NCI-H2081 treated with DMSO at 0.1 percent for 48 hours (cell line): ENCODE measurements at places on chromosomes 2 and 18.

GRCh38 chr2:28095622-28096021 lies 205.1 kb downstream of the BABAM2 start:
- DNase-seq: no peak

DNA sequence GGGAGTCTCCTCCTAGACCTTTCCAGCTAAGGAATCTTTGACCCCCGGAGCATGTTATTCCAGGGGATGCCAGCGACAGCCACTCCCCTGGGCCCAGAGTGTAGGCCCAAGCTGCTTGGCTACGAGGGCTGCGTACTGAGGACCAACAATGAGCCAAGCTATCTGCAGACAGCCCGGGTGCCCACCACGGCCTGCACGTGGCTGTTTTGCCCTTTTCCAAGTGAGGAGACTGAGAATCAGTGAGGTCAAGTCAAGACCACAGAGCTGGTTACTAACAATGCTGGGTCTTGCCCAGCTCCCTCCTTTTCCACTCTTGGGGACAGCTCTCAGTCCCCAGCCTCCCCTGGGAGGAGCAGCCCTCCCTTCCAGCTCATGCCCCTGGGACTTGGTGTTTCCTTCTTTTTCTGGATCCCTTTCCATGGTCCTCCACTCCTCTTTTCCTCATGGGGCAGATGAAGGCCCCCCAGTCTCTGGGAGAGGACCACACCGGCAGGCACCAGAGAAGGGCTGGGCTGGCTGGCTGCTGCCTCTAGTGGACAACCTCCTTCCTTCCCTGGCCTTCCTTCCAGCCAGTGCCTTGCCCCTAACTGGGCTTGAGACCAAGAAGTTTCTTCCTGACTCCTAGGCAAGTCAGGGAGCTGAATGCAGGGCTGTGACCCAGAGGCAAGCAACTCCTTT lies 550 bp upstream of the MALL start:
- no peak for DNase-seq

GRCh38 chr2:216392018-216392562 lies 19.8 kb upstream of the MARCHF4 start:
- no peak for DNase-seq

DNA sequence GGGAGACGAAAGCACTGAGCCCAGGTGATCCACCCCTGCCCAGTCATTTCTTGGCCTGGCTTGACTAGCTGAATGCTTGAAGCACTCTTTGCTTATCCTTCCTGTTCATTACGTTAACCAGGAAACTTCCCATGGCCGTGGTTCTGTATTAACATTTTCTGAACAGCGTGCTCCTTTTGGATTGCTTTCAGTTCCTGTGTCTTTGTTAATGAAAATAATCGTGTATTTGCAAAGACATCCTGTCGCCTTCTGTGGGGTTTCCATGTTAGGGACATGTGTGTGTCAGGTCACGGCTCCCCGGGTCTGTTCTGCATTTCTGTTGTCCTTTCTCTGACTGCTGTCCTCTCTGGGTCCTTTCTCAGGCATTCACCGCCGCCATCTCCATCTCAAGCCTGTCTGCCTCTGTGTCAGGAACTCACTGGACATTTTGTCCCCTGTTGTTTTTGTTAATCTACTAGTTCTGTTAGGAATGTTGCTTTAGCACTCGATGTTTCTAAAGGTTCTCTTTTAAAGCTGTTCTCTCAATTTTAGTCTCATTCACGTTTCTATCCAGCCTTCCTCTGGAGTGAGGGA lies 434.1 kb upstream of the HS6ST1 start:
- DNase-seq: no peak

- DNase-seq: no peak
These were observed 20.1 kb downstream of the DSEL start for GRCh38 chr18:67496469-67496868.

DNA sequence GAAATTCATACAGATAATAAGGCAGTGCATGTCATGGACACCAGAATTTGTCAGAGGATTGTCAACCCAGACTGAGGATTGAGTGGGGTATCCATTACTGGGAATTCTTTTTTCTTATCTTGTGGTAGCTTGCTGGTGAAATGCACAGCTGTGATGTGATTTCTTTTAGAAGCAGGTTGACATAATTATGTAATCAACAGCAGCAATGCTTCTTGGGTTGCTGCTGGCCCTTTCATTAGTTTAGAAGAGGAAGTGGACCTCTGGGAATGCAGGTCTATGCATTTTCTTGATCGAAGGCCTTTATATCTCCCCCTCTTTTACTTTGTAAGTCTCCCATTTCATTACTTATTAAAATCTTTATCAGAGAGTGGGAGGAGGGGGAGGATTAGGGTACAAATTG lies 319.9 kb downstream of the AGPS start:
- DNase-seq: no peak

- no peak for DNase-seq
These were observed 76.1 kb upstream of the ALKAL2 start for GRCh38 chr2:363824-364470.

DNA sequence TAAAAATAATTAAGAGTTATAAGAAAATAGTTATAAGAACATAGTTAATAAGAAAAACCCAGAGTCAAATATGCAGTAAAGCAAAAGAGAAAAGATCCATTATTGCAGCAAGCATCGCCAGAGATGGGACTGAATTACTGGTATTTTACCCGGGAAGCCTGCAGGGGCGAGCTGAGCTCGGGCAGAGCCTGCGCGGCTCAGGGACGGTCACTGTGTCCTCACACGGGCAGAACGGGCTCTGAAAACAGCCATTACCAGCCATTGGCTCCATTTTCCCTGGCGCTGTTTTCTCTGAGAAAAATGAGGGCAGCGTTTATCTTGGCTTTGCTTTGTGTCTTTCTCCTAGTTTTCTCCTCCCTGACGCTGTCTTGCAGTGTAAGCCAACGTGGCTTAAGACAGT lies 95.3 kb upstream of the ALKAL2 start:
- no peak for DNase-seq

GRCh38 chr18:35193316-35193715 lies 47.5 kb upstream of the ZNF397 start:
- no peak for DNase-seq

DNA sequence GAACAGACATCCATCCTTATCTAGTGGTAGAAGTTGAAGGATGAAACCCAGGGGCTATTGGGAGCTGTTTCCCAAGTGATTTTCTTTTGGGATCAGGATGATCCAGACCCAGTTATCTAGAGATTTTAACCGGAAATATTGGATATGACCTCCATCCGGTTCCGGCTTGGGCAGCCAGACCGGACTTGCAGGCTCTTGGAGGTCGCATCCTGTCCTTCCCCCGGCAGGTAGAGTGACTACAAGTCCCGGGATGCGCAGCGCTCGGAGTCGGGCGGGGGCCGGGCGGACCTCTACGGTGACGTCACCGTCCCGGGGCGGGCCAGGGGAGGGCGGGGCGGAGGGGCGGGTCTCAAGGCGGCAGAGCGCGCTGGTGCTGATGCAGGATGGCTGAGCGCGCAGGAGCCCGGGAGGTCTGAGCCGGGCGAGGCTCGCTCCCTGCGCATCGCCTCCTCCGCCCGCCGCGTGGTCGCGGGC lies at the start of gene KIF5C:
TSS of gene KIF5C (plus strand) at position 360 of the 474 bp plus-strand sequence. CDS start 391 bp downstream, outside the sequence.
- peak; percentile 57 for DNase-seq

GRCh38 chr18:47283476-47283875 lies 32.0 kb upstream of the SKOR2 start:
- no peak for DNase-seq

DNA sequence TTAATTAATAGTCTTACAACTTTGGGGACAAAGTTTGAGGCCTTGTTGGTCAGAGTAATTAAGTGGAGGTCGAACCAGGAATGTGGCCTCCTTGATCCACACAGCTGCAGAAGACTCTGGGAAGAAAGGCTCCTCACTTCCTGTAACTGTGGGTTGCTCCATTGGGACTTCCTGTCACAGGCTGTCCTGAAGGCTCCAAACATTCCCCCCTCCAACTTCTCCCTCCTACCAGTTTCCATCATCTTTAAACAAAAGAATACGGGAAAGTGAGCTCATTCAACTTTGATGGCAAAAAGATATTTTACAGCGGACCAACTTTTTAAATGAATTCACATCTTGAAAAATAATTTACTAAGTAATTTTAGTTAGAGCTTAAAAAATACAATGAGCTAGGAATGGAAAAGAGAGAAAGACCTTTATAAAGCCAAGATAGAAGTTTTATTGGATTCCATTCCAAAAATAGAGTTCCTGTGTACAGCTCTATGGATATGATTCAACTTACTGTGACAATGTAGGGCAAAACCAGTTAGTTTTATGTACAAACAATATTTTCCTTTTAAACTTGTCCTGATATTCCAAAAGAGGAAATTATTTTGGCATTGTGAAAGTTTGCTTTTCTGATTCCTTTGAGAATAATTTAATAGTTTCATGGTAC lies 212.0 kb upstream of the NABP1 start:
- DNase-seq: no peak

GRCh38 chr2:112634153-112634873 lies 11.4 kb upstream of the SLC20A1 start:
- no peak for DNase-seq

GRCh38 chr2:80326214-80326613 lies 21.7 kb upstream of the LRRTM1 start:
- no peak for DNase-seq

- no peak for DNase-seq
These were observed 14.2 kb upstream of the L3MBTL4 start for GRCh38 chr18:6428851-6429395.

GRCh38 chr2:65678779-65679391 lies 246.5 kb upstream of the SPRED2 start:
- DNase-seq: no peak

DNA sequence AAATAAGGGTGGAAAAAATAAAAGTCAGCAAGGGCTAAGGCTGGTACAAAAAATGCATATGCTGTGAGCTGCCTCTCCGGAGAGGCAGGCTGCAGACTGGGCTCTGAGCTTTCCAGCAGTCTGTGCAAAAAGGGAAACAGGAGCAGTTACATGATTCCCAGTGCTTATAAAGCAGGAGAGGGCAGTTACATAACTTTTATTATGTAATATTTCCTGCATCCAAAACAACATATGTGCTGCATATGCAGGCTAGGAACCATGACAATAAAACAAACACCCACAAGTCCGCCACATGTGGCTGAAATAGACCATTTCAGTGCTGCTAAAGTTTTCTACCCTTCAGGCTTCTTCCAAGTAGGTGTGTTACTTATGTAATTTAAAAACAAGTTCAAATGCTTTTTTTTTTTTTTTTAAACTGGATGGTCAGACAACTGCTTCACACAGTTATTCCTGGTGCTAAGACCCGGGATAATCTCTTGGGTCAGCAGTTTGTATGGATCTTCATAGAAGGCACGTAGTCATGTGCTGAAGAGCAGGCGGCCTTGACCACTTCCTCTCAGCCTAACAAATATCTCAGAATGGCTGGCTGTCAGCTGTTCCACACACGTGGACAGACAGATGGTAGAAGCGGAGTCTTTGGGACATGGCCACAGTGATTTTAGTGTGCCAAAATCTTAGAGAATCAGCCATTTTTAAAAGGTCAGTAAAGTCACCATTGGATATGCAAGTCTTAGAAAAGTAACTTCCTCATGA lies 43.5 kb downstream of the ARMC9 start:
- DNase-seq: no peak

GRCh38 chr2:88176352-88176984 lies 6.3 kb downstream of the THNSL2 start:
- DNase-seq: no peak

- no peak for DNase-seq
These were observed 281.6 kb upstream of the RGPD4 start for GRCh38 chr2:107545066-107545465.

DNA sequence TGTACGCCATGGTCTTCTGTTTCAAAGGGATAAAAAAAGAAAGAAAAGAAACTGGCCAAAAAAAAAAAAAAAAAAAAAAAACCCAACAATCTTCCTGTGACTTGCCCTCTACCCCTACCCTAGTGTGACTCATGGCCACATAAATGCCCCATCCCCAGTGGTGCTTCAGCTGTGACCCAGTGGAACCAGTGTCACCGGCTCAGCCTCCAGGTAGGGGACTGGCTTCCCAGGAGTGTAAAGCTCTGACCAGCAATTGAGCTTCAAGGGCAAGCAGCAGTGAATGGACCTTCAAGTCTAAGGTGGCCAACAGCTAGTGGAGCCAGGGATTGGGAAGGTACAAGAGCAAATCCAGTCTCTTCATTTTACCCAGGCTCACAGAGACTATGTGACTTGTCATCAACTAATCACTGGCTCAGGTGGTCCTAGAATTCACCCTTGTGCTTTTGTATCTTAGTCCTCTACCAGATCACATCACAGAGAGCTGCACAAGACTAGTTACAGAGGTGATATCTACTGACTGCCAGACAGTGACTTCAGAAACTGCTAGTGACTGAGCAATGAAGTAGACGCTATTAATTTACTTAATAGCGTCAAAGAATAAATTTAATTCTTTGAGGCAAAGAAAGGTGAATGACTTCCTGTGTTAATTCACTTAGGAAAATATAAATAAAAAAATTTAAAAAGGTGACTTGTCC lies 1.3 kb upstream of the TGFBRAP1 start:
- DNase-seq: no peak

DNA sequence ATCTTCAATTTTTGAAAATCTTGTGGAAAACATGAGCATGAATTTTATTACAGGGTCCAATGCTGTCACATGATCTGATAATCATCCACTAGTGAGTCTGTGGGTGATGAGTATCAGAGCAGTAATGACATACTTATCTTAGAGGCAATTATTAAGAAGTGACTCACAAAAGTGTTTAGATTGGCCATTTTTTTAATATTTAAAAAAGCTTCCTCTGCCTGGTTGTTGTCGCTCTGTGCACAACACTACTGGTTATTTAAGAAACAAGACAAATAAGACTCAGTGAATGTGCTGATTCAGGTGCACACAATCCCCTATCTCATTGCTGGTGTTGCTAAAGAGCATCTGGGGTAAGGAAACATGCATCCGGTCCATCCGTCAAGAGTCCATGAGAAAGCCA lies 665.8 kb upstream of the ZEB2 start:
- DNase-seq: no peak

GRCh38 chr2:201907563-201907881 lies 101.2 kb downstream of the CDK15 start:
- DNase-seq: no peak

DNA sequence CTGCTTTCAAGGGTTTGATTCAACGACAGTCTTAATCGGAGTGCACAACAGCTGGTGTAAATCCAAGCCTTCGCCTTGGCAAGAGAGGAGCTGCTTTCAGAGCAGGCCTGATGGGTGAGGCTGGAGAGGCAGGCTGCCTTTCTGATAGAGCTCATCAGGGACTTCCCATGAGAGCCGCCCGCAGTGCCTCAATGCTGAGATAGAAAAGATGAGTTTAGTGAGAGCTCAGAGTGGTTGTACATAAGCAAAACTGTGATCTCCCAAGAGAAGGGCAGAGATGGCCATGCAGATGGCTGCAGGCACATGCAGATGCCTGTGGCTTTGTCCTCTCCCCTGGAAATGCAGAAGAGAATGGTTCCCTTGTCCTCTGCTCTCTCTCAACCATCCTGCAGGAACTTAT lies 122.1 kb downstream of the ARL4C start:
- DNase-seq: no peak

DNA sequence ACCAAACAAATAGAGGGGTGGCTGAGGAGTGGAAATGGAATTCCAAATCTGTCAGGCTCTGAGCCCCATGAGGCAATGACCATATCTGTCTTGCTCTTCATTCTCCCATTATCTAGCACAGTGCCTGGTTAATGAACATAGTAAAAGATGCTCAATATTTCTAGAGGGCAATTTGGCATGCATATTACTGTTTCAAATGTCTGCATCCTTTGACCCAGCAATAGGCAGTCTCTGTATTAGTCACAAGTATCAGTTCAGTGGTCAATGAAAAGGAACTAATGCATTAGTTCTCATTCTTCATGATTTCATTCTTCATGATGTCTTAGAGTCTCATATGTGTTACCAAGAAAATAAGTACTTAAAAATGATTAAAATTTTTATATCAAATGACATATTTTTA lies 28.4 kb upstream of the MALL start:
- no peak for DNase-seq
